Osteoblast (primary cell): ENCODE measurements at places on chromosomes 3 and 15. TPM values are rescaled to one million over a fixed set of nuclear protein-coding genes. Genes with fewer than 3 reads are reported as not detected.

The SPTSSB gene
- total RNA-seq = not detected in 2 replicates

GRCh38 chr15:97470417-97470816 lies 490.1 kb upstream of the ARRDC4 start:
- no peak for DNase-seq

DNA sequence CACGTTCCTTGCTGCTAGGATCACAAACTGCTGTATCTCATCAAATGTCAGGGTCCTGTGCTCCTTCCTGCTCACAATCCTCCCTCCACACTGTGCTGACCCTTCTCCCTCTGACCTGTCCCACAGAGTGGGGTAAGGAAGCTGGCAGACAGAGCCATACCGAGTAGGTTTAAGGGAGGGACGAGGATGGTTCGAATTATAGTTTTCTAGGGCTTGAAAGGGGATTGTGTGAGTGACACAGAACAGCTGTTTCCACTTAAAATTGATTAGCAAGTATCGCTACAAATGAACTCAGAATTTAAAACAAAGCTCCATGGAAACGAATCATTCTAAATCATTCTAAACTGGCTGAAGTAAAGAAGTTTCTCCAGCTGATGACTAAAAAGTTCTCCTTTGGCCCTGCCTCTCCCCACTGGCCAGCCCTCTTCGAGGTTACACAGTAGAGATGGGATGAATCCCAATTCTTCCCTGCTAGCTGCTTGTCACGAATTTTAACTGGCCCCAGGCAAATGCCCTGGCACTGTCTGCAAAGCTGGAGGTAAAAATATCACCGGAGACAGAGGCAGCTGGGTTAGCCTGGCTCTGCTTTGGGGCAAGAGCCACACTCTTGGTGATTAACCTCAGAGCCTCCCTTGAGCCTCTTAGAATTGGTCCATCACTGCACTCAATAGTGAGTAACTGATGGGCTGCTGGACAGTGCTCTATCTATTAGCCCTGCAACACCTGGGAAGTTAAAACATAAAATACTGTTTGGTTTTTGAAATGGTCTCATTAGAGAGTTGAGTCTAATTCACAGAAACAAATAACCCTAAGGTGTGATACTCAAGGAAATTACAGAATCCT lies 194.9 kb downstream of the CHST2 start:
- DNase-seq = no peak

The ISL2 gene
- total RNA-seq = 0.29 and 1.1 TPM in 2 replicates

- DNase-seq = no peak
Observed at GRCh38 chr15:87687523-87687870, 569.0 kb downstream of the NTRK3 start.
